ENCODE measurements at places on chromosomes 13 and 19.
A peak's percentile ranks its signal among the peaks of the same experiment; 100 is the strongest.

- no peak for DNase-seq
These were observed 216.0 kb upstream of the SOX1 start for GRCh38 chr13:111850976-111851375.

- no peak for DNase-seq
These were observed 31.8 kb downstream of the CACNG6 start for GRCh38 chr19:54023191-54023590.

GRCh38 chr19:47315125-47315821, 5.6 kb downstream of the C5AR1 start:
- DNase-seq, result peak; percentile 73

GRCh38 chr13:89584058-89584620, 1763.3 kb upstream of the MIR17HG start:
- no peak for DNase-seq

- no peak for DNase-seq
These were observed 6.4 kb downstream of the DACH1 start for GRCh38 chr13:71860547-71861138.

- DNase-seq, result no peak
These were observed 25.7 kb upstream of the SLC7A1 start for GRCh38 chr13:29621051-29621800.

DNA sequence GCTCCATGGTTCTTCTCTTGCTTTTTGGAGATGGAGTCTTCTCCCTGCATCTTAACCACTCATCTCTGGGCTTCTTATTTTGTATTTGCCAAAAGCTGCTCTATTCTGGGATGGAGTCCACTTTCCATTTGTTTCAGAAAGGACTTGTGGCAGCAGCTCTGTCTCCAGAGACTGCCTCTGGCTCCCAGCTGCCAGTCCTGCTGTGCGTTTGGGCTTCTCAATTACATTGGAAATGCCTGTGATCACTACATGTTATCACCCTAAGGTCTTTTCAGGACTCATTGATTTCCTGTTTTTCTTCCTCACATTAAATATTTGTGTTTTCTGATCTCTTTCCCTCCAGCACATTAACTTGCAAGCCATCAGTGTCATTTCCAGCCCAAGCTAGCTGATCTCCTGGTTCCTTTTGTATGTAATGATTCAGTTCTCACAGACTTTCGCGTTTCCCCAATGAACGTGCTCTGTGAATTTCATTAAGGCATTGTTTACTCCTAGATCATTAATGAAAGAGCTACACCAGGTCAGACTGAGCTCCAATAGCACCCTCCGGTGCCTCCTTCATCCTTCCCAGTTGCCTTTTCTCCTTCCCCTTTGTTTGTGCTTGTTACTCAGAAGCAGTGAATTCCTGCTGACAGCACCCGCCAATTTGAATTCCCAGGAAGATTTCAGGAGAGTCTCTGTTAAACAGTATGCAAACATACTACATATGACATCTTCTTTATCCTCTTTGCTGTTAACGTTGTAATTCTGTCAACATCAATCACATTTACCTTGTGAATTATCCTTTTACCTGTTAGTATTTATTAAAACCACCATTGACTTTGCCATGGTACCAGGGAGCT, 3.0 kb downstream of the CBY2 start:
- no peak for DNase-seq

DNA sequence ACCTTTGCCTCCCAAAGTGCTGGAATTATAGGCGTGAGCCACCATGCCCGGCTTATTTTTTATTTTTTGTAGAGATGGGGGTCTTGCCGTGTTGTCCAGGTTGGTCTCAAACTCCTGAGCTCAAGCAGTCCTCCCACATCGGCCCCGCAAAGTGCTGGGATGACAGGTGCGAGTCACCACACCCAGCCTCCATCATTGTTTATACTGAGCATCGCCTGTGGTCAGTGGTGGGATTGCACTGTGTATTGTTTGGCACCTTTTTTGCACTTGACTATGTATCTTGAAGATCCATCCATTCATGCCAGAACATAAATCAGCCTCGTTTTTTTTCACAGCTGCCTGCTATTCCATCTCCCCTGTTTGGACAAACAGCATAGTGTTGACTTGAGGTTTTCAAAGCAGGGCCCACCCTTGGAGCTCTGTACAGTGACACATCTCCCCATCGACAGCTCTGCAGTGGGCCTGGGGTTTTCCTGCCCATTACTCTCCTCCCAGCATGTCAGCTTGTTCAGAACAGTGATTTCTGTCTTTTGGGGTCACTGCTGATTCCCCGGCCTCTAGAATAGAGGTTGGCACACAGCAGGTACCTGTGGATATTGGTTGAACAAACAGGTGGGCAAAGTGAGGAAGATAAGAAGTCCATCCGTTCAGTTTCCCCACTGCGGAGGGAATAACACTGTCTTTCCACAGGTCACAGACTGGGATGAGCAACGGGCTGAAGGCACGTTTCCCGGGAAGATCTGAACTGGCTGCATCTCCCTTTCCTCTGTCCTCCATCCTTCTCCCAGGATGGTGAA, 8.2 kb upstream of the UPK1A start:
- no peak for DNase-seq

- DNase-seq, result no peak
These were observed 11.9 kb downstream of the CEACAM21 start for GRCh38 chr19:41587838-41588210.

- no peak for DNase-seq
These were observed 8.8 kb downstream of the PTPRS start for GRCh38 chr19:5331790-5332189.

DNA sequence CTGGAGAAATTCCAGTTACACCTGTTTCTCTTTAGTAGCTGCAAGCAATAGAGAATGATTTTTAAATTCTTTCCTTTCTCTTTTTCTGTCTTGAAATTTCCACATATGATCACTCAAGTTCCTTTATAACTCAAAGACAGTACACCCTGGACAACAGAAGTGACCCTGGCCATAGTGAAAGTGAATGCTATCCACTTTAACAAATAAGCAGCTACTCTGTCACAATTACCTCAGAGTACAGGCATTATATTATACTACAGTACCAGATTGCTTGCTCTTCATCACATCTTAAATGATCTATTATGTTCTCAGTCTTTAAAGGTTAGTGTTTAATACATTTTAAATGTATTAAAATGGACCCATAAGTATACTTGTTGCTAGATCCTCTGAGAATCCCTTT, 136.2 kb downstream of the KLF12 start:
- DNase-seq, result no peak

DNA sequence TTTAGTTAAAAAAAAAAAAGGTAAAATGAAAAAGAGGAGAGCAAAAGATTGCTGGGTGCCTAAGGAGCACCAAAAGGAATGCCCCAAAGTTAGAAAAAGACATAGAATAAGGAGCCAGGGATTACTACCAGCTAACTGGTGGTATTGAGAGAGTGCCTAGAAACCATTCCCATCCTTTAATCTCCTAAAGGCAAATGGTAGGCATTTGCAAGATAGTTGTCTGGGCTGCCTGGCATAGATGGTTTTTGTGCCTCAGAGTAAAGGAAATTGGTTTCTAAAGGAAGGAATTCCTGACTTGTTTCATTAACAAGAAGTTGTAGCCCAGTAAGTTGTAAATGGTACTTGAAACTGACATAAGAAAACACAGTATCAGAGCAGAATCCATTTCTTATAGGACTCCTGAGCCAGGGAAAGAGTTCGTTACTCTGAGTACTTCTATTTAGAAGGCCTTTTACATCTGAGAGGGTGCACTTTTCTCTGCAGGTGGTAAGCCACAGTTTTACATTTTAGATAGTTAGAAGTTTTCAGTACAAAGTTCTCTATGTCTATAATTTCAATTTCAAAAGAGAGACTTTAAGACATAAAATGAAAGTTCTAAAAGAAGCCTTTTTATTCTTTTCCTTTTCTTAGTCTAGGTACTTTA, 92.6 kb downstream of the OLFM4 start:
- DNase-seq, result no peak

- DNase-seq, result no peak
These were observed 277.2 kb downstream of the SUCLA2 start for GRCh38 chr13:47723898-47724297.

DNA sequence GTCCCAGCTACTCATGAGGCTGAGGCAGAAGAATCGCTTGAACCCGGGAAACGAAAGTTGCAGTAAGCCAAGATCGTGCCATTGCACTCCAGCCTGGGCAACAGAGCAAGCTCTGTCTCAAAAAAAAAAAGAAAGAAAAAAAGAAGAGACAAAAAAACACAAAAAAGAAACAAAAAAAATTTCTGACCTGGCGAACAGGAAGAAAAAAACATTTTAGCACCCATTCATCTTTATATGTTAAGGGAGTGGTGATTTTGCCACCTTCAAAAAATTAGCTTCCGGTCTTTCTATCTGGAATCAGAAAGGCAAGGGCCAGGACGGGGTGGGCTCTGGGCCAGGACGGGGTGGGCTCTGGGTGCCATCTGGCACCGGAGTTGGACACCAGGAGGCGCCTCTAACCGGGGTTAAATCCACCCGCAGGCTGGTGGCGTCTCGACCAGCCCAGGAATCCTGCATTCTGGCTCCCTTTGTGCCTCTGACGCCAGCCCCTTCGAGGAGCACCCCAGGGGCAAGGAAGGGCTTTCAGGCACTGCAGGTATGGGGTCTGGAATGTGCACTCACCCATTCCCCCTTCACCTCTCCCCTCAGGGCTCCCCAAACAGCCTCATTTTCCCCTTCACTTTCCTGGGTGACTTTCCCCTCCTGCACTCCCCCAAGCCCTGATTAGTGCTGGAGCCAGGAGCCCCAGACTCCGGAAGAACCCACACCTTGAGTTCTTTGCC, 10.4 kb upstream of the ZSWIM4 start:
- peak; percentile 66 for DNase-seq

DNA sequence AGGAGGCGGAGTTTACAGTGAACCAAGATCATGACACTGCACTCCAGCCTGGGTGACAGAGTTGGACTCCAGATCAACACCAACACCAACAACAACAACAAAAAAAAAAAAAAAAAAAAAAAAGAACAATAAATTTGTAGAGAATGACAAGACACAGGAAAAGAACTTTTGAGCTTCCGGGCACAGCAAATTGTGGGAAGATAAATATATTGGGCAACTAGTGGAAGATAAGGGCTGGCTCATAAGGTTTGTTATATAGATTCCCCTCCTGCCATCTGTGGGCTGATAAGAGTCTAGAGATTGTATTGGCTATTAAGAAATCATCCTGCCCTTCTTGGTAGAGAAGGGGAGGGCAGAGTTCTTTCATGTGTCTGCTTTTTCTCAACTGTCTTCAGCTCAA, 33.1 kb upstream of the CYP2S1 start:
- DNase-seq, result no peak

GRCh38 chr13:97936036-97936435, 17.4 kb upstream of the IPO5 start:
- no peak for DNase-seq

GRCh38 chr13:88586263-88586662, 915.1 kb downstream of the SLITRK5 start:
- no peak for DNase-seq

DNA sequence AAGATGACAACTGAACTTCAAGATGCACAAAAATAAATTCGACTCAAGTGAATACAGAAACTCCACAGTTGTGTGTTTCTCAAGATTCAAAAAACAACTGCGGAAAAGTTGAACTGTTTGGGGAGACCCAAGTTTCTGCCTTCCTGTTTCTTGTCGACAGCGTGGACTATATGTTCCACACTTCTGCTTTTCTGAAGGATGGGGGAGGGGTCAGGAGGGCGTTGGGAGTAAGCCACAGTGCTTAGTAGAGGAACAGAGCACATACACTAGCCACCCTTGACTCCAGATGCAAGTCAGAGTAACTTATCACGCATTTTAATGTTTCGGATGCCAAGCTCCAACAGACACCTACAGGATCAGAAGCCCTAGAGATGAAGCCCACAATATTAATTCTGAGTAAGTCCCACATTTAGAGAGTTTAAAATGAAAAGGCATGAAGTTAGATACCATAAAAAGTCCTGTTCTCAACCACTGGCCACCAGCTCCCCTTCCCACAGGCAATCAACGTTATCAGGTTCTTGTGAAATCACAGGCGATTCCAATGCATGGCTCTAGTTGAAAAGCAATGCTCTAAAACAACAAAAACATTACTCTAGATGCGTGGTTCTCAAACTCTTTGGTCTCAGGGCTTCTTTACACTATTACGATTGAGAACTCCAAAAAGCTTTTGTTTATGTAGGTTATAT, 4.2 kb downstream of the TUBGCP3 start:
- DNase-seq, result no peak

GRCh38 chr13:91572944-91573598, 174.7 kb downstream of the GPC5 start:
- DNase-seq, result no peak

DNA sequence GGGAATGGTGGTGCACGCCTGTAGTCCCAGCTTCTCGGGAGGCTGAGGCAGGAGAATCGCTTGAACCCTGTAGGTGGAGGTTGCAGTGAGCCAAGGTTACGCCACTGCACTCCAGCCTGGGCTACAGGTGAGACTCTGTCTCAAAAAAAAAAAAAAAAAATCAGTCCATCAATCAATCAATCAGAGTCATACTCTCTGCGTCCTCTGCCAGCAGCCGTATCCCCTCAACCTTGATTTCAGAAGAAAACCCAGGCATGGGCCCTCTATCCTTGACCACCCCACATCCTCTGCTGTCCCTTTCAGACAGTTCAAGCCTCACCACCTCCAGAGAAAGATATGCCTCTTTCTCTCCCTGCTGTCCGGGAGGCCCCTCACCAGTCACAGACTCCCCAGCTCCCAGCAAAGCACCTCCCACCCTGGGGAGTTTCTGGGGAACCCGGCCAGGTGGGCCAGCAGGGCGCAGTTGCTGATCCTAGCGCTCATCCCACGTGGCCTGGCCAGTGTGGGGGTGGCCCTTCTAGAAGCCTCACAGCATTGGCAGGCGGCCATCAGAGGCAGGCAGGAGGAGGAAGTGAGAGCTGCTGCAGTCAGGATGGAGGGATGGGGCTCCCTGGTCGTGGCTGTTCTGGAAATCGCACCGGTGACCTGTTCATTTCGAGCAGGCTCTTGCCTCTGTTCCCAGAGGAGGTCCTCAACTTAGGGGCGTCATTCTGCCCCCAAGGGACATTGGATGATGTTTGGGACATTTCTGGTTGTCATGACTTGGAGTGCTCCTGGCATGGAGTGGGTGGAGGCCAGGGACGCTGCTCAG, 10.2 kb upstream of the JSRP1 start:
- no peak for DNase-seq

DNA sequence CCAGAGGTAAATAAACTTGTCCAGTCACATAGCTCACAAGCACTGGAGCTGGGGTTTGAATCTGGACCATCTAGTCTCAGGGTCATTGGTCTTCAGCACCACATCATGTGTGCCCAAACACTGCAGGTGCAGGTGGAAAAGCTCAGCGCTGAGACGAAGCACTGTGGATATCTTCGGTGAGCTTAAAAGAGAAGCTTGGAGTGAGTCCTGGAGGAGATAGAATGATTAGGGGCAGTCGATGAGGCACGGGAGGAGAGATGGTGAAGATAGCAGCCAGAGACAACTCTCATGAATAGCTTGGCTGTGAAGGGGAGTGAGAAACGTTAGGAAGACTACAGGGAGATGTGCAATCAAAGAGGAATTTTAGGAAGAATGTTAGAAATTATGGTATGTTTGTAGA, 389.3 kb downstream of the FGF9 start:
- no peak for DNase-seq

DNA sequence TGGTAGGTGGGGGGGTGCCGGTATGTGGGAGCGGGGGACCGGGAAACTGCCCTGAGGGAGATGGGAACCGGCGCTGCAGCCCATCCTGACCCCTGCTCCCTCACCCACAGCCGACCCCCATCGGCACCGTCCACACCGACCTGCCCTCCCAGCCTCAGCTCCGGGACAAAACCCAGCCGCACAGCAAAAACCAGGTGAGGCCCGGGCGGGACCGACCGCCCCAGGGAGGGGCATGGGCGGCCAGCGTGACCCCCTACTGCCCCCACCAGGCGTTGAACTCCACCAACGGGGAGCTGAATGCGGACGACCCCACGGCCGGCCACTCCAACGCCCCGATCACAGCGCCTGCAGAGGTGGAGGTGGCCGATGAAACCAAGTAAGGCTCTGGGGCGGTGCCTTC, 35.9 kb downstream of the BTBD2 start:
- no peak for DNase-seq

Measured in HuH-7 (cell line).